Stimulated activated CD4-positive, alpha-beta T cell treated with anti-CD3 and anti-CD28 coated beads, Interleukin-4, amount 100 ng/mL, for 1 hour (primary cell): ENCODE measurements at places on chromosomes 5 and 9.

DNA sequence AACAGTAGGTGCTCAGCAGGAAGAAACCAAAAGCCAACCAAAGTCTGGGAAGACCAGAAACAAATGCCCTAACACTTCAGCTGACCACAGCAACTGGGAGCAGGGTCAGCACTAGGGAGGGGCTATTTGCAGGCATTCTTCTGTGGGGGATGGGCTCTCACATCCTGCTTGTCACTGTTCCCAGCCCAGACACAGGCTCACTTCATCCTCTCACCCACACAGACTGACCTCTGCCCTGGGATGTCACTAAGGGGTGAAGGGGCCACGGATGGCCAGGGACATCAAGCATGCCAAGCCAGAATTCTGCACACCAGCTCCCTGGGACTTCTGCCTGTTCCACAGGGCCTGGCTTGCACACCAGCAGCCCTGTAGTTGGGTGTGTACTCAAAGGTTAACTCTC lies 28.7 kb downstream of the GFRA3 start:
- DNase-seq: no peak

DNA sequence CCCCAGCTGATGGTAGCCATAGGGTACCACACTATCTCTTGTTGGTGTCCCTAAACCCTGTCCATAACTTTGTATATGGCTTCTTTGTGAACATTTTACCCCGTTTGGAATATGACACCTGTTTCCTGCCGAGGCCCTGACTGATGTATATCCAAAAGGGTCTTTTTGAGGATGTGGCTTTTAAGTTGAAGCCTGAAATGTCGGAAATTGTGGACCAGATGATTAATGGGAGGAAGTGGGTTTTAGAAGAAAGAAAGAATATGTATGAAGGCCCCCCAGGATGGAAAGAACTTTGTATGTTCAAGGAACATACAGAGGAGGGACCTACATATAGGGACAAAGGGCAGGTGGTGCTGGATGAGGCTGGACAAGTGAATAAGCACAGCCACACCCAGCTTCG lies 16.7 kb upstream of the TNFSF8 start:
- DNase-seq: no peak

GRCh38 chr5:73917433-73917832 lies 291.4 kb downstream of the ARHGEF28 start:
- DNase-seq: no peak

DNA sequence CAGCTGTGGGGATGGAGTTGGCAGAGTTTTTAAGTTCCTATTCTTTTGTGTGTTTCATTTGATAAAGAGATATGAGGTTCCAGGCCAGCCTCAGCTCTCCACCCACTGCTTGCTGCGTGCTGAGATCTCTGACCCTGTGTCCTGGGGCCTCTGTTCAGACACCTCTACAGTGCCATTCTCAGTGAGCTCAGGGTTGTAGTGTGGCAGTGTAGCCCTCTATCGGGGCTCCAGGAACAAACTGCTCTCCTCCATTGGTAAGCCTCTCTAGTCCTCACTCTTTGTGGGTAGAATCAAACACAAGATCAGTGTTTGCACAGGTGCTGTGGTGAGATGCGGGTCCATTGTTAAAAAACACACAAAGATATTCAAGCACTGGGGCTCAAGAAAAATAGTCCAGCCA lies 386.6 kb upstream of the RPS23 start:
- no peak for DNase-seq

DNA sequence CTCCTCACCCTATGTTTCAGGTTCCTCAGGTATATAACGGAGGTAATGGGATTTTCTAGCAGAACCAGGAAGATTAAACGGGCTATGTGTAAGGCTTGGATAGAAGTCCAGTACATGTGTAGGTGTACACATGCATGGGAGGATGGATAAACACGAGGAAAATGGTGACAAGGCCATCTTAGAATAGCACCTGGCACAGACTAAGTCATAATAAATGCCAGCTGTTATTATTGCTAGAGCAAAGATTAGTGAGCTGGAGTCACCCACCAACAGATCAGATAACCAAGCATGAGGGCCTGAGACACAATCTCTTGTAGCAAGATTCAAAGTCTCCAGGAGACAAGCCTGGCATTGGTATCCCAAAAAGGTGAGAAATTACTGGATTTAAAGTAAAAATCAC lies 21.1 kb downstream of the SPOCK1 start:
- DNase-seq: no peak

- DNase-seq: no peak
Observed at GRCh38 chr9:105873801-105874200, 179.5 kb downstream of the TMEM38B start.

DNA sequence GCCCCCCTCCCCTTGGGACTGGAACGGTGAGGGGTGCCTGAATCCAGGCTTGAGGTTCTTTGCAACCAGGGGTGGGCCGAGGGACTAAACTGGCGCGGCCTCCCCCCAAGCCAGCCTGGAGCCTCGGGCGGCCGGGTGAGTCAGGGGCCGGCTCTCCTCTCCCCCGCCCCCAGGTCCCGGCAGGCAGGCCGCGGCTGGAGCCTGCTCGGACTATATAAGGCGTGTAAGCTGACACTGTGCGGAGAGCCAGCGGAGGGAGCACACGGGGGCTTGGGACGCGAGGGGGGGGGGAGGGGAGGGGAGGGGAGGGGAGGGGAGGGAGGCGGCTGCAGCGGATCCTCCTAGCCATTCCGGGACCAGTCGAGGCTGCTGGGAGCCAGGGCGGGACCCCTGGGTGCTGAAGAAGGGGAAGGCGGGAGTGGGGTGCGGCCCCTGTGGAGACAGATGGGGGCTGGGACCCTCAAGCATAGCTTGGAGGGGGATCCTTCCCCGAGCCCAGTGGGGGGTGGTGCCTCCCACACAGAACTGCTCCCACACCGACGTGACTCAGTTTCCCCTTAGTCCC lies 595 bp downstream of the PDLIM7 start:
- no peak for DNase-seq

- DNase-seq: no peak
Observed at GRCh38 chr5:94784536-94785505, 166.4 kb downstream of the SLF1 start.

DNA sequence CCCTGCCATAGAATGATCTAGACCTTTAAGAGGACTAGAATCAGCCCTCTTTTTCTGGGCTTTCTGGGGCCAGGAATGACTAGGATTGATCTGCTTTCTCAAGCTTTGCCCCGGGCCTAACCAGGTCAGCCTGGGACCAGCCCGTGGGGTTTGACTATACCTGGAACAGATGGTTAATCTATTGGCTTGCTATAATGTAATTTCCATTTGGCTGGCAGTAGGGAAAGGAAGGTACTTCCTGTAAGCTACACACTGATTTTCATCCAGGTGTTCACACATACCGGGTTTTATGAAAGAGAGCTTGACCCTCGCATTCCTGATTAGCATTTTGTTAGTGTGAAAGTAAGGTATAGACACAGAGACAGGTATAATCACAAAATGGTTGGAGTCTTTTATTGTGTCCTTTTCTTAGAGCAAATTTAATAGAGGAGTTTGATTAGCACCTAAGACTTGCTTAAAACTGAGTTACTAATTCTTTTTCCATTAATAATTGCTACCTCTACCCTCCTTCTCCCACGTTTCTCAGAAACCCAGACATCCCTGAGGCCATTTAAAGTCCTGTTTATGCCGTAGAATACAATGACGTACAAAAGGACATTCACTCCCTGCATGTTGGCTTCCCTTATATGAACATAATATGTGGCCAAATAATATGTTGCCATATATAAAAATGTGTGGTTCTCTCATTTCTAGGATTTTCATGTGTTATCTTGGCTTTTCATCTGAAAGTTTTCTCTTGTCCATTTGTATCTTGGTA lies 17.3 kb downstream of the LNPEP start:
- no peak for DNase-seq
